ENCODE measurements at places on chromosomes 6 and 20.

DNA sequence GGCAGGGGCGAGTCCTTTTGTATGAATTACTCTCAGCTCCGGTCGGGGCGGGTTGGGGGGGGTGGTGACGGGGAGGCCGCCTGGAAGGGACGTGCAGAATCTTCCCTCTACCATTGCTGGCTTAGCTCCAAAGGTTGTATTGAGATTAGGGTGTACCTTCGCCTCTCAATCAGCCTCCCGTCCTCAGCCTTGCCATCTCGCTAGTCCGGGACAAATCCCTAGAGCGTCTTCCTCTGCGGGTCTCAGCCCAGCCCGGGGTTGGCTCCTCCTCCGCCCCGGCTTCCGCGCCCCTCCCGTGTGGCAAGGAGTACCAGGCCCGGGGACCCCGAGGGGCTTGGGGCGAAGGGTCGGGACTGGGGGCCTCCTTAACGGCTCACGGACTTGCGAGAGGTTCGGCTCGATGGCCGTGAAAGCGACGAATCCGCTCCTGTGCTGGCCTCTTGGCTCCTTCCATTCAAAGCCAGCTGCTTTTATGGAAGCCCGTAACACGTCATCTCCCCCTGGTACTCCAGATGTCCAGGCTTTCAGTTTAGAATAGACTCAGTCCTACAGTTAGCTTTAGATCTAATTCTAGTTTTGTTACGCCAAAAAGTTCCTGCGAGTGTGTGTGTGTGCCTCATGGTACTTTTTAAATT lies 636 bp upstream of the EEF1A1 start:
- no peak for DNase-seq

DNA sequence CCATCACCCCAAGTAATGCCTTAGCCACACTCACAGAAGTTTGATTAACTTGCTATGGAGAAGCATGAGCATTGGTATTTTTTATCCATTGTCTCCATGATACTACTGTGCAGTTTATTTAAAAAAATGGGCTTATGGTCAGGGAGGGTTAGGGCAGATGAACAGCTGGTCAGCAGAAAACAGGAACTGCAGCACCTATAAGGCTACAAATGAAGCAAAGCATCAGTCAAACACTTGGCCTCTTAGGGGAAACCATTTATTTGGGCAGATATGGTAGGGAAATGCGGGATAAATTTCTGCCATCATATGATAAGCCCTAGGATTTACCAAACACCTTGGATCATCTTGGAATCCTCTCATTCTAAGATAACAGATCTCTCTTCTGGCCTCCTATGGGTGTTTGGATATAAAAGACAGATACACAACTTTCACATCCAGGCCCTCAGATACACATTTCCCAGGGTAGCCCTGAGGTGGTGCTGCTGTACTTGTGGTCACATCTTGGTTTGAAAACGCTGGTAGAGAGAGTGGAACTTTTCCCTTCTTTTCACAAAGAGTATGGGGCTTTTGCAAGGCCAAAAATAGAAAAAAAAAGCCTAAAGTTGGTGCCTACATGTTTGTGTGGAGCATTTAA lies 42.8 kb upstream of the AHI1 start:
- DNase-seq: no peak

DNA sequence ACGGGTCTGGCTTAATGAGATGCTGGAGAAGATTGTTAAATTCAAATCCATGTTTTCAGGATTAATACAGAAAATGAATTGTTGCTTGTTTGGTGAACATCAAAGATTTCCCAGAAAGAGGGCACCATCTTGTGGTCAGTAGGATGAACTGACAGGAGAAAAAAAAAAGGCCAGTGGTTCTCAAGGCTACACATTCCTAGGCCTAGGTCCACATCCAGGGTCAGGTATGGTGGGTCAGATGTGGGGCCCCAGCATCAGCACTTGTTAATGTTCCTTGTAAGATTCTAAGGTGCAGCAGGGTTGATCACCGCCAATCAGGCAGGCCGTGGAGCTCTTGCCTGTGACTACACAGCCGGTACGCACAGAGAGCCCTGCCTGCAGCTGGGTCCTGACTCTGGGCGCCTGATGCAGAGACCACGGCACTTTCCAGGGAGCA lies 34.0 kb upstream of the FOXO3 start:
- DNase-seq: no peak

- no peak for DNase-seq
These were observed 995 bp downstream of the STK4 start for GRCh38 chr20:44967207-44967807.

DNA sequence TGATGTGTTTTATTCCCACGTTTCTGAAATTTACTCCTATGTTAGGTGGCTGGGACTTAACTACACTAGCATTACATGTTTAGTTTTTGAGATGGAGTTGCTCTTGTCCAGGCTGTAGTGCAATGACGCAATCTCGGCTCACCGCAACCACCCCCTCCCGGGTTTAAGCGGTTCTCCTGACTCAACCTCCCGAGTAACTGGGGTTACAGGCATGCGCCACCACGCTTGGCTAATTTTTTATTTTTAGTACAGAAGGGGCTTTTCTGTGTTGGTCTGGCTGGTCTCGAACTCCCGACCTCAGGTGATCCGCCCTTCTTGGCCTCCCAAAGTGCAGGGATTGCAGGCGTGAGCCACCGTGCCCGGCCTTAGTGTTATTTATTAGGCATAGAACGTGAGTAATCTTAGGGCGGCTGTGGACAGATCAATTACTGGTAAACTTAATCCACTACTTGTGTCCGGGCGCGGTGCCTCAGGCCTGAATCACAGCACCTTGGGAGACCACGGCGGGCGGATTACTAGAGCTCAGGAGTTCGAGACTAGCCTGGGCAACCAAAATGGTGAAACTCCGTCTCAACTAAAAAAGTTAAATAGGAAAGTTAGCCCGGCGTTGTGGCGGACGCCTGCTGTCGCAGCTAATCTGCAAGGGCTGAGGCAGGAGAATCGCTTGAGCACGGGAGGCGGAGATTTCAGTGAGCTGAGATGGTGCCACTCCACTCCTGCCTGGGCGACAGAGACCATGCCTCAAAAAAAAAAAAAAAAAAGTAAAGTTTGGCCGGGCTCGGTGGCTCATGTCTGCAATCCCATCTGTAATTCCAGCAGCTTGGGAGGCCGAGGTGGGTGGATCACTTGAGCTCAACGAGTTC lies 123.7 kb upstream of the BTN3A2 start:
- DNase-seq: peak; percentile 26

GRCh38 chr6:37381579-37381978 lies 27.8 kb downstream of the RNF8 start:
- no peak for DNase-seq
